Neural progenitor cell (in vitro differentiated cells): ENCODE measurements at places on chromosomes 5 and 9. TPM values are rescaled to one million over a fixed set of nuclear protein-coding genes. Genes with fewer than 3 reads are reported as not detected.

DNA sequence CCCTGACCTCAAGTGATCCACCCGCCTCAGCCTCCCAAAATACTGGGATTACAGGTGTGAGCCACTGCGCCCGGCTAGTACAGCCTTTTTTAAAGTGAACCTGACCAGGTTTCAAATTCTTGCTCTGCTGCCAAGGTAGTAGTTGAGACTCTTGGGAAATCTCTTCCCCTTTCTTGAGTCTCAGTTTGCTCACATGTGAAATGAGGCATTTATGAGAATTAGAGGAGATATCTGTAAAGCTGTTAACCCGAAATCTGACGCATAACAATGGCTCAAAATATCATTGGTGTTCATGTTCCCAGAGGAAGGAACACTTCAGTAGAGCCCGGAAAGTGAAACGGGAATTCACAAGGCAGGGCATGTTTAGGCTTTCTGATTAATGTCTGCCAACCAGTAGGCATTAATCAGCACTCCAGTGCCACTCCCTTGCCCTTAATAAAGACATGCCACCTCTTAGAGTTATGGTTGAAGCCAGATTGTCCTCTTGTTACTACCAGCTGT, 1.5 kb downstream of the ARPC5L start:
- no peaks in the 10 kb centered on the region for H3K27me3 ChIP-seq
- no peak for DNase-seq
- no peak overlapping the region for H3K27ac ChIP-seq
- no peaks in the 10 kb centered on the region for H3K36me3 ChIP-seq
- H3K4me1 ChIP-seq, result peaks cover 14% of the 10 kb centered on the region

DNA sequence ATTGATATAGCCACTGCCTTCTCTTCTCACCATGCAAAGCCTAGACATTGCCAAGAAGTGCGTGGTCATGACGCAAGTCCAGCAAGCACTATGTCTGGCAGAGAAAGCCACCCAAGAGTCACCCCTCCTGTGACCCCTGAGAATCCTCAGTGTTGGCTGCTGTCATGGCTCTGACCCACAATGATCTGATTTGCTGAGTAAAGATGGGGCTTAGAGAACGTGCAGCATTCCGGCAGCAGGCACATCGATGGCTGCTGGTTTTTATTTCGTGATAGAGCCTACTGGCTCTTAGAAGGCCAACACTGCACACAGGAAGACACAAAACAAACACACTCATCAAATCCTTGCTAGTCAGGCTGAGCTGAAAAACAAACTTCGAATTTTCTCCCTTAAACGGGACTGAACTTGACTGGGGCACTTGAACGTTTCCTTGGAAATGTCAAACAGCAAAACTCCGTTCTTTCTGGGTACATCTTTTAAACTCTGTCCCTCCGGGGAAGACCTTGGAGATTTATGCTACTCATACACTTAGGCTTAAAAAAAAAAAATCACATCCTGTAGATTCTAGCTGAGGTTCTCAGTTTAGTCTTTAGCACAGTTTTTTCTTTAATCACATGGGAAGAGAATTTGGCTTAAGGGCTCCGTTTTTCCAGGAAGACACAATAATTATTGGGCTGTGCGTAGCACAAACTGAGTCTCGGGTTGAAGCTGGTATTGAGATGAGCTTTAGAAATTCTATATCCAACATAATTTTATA, 88.2 kb upstream of the BASP1 start:
- H3K4me1 ChIP-seq, result peaks cover 4% of the 10 kb centered on the region
- H3K27me3 ChIP-seq, result no peaks in the 10 kb centered on the region
- no peak overlapping the region for H3K27ac ChIP-seq
- H3K4me3 ChIP-seq, result no peak overlapping the region

DNA sequence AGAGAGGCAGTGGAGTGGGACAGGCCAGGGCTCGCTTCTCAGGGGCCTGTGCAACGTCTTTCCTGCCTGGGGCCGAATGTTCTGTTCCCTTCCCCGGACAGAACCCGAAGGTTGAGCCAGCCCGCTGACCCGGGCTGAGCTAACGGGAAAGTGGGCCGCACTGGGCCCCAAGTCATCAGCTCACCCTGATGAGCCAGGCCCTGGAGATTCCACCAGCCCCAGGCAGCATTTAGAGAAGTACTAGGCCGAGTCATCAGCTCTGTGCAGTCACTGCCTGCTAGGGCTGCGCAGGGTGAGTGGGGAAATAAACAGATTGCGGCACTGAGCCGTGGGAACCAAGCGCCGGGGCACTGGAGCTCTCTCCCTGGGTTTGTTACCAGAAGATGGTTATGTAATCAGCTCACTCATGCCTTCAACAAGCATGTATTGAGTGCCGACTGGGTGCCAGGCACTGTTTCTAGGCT, 29.1 kb upstream of the DUSP1 start:
- no peak overlapping the region for H3K27ac ChIP-seq
- DNase-seq, result no peak
- H3K4me1 ChIP-seq, result no peaks in the 10 kb centered on the region
- no peaks in the 10 kb centered on the region for H3K36me3 ChIP-seq

The TMC1 gene
- not detected in 2 replicates for total RNA-seq

DNA sequence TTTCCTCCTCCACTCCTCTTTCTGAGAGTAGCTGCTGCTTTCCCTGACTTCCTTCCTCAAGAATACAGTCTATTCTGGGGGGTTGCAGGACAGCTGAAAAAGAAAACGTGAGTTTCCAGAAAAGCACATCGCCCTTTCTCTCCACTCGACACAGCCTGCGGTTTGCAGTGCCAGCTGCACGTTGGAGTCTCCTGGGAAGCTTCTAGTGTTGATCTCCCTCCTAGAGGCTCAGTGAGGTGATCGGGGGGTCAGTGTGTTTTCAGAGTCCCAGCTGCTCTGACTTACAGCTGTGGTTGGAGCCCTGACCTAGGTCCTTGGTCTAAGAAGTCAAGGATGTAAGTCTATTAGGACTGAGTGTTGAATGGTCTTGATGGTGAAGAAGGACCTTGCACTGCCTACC, 25.0 kb upstream of the SUSD3 start:
- H3K4me3 ChIP-seq, result no peak overlapping the region
- no peaks in the 10 kb centered on the region for H3K36me3 ChIP-seq
- H3K4me1 ChIP-seq, result no peaks in the 10 kb centered on the region
- no peak for DNase-seq

DNA sequence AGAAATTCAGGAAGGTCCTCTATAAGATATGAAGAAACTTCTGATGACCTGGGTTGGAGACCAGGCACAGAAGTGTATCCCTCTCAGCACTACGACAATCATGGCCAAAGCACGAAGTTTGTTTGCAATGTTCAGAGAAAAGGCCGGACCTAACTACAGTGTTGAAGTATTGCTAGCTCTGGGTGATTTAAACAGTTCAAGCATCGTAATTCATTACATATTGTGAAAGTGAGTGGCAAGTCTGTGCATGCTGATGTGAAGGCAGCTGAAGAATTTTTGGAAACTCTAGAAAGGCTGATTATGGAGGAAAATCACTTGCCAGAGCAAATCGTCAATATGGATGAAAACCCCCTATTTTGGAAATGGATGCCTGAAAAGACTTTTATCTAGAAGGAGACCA, 67.2 kb upstream of the PANK3 start:
- no peak overlapping the region for H3K27ac ChIP-seq
- no peaks in the 10 kb centered on the region for H3K36me3 ChIP-seq
- no peak overlapping the region for H3K4me3 ChIP-seq
- no peaks in the 10 kb centered on the region for H3K4me1 ChIP-seq
- H3K27me3 ChIP-seq, result no peaks in the 10 kb centered on the region

- H3K27ac ChIP-seq, result no peak overlapping the region
- H3K36me3 ChIP-seq, result no peaks in the 10 kb centered on the region
- H3K27me3 ChIP-seq, result no peaks in the 10 kb centered on the region
- no peak for DNase-seq
- no peaks in the 10 kb centered on the region for H3K4me1 ChIP-seq
- H3K4me3 ChIP-seq, result no peak overlapping the region
These were observed 25.1 kb upstream of the CDKN2AIPNL start for GRCh38 chr5:134436523-134437339.

GRCh38 chr9:22211588-22212360, 202.7 kb upstream of the CDKN2B start:
- no peak overlapping the region for H3K27ac ChIP-seq
- no peak overlapping the region for H3K4me3 ChIP-seq
- H3K4me1 ChIP-seq, result peaks cover 4% of the 10 kb centered on the region
- no peak for DNase-seq
- H3K27me3 ChIP-seq, result no peaks in the 10 kb centered on the region

- no peaks in the 10 kb centered on the region for H3K36me3 ChIP-seq
- H3K27me3 ChIP-seq, result peaks cover 88% of the 10 kb centered on the region
- H3K4me3 ChIP-seq, result peak overlapping the region; percentile 55
- peaks cover 9% of the 10 kb centered on the region for H3K4me1 ChIP-seq
These were observed 10.5 kb upstream of the TRIM36 start for GRCh38 chr5:115180165-115180709.

DNA sequence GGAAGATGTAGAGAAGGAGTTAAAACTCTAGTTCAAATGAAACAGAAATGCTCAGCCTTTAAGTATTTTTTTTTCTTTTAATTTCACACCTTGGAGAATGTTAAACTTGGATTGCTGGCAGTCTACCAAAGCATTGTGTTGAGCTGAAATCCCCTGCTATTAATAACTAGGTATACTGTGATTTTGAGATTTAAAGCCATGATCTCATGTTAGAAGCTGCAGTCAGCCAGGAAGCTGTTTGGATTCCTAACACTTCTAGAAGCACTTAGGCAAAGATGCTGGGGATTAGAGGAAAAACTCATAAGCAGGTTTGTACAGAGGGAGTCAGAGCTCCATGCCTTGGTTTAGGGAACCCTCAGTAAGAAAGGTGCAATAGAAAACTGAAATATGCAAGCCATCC, 141.4 kb downstream of the KIF4B start:
- no peak overlapping the region for H3K27ac ChIP-seq
- H3K36me3 ChIP-seq, result no peaks in the 10 kb centered on the region
- DNase-seq, result no peak
- H3K4me1 ChIP-seq, result no peaks in the 10 kb centered on the region

DNA sequence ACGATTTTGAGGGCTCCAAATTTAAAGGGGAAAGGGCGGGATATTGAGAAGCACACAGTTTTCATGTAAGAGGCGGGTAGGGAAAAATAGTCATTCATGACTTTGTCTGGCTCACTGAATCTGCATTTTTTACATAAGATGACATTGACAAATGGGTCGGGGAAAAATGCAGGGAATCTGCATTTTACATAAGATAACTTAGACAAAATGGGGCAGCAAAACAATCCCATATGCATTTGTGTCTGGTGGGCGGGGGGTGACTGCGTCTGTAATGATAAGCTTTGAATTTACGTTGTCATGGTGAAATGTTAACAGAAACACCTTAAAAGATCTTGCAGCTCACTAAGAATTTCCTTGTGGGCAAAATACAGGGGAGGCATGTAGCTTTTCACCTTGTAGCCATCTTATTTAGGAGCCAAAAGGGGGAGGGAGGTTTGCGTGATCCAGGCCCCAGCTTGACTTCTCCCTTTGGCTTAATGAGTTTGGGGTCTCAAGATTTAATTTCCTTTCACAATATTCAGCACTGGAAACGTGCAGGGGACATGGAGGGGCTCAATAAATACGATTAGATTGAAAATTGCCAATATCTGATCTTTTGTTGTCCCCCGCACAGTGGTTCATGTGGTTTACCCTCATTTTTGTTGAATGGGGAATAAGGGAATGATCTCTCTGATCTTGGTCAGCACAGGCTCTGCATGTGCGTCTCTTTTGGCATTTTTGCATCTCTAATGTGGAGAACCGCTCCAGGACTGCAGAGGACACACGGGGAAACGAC, 41.1 kb upstream of the GADD45G start:
- no peaks in the 10 kb centered on the region for H3K27me3 ChIP-seq
- no peaks in the 10 kb centered on the region for H3K4me1 ChIP-seq
- H3K36me3 ChIP-seq, result no peaks in the 10 kb centered on the region
- no peak overlapping the region for H3K4me3 ChIP-seq

GRCh38 chr5:177546258-177546741, 8.1 kb downstream of the FAM193B start:
- peaks cover 28% of the 10 kb centered on the region for H3K4me1 ChIP-seq
- H3K27ac ChIP-seq, result no peak overlapping the region
- no peaks in the 10 kb centered on the region for H3K27me3 ChIP-seq
- no peak for DNase-seq
- H3K4me3 ChIP-seq, result no peak overlapping the region
- no peaks in the 10 kb centered on the region for H3K36me3 ChIP-seq

DNA sequence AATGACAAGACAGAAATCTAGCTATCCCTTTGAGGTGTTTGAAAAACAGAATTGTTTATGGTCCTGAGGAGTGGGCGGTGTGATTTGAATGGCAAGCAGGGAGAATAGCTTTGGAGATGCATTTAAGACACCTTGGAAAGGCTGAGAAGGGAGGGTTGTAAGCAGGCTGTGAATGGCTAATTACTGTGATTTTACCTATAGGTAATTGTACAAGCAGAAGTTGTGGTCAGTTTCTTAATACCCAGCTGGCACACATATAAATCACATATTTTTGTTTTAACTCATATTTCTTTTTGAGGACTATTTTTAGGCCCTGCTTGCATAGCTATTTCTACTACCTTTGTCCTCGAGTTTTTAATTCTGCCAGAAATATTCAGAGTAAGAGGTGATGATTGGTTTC, 248.6 kb downstream of the KDM4C start:
- no peak for DNase-seq
- no peak overlapping the region for H3K27ac ChIP-seq

The FAM200C gene
- 15.8 and 25.3 TPM in 2 replicates for total RNA-seq

DNA sequence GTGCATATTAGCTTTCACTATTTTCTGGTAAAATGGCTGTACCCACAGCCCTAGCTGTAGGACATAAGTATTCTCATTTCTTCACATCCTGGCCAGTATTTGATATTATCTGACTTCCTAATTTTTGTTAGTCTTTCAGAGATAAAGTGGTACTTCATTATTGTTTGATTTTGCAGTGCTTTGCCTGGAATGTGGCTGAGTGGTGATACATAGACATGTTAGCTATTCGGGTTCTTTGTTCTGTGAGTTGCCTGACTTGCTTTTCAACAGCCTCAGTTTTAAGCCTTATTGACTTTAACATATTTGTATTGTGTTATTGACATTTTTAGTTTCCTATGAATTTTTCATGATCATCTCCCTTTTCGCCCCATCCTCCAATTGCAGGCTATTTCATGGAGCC, 161.1 kb downstream of the GABBR2 start:
- H3K27me3 ChIP-seq, result no peaks in the 10 kb centered on the region
